Motor neuron (in vitro differentiated cells): ENCODE measurements at places on chromosomes 5 and 9.

GRCh38 chr5:78543292-78543691 is 105.3 kb downstream of the LHFPL2 start:
- no peak for ATAC-seq

- no peak for ATAC-seq
These were observed 36.3 kb downstream of the CAPSL start for GRCh38 chr5:35902046-35902672.

DNA sequence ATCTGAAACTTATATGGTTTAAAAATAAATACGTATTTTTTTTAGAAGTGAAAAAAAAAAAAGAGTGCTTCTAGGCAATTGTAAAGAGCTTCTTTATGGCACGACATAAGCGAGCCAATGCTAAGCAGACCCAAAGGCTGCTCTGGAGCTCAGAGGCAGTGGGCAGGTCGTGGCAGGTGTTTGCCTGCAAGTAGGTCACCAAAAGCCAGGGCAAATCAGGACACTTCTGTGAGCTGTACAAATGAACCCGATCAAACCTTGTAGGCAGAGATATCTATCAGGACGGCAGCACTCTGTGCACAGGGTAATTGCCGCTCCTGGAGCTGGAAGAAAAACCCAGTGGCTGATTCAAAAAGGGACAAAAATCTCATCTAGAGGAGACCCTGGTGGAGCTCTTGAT is 75.9 kb downstream of the IRX2 start:
- ATAC-seq, result no peak

DNA sequence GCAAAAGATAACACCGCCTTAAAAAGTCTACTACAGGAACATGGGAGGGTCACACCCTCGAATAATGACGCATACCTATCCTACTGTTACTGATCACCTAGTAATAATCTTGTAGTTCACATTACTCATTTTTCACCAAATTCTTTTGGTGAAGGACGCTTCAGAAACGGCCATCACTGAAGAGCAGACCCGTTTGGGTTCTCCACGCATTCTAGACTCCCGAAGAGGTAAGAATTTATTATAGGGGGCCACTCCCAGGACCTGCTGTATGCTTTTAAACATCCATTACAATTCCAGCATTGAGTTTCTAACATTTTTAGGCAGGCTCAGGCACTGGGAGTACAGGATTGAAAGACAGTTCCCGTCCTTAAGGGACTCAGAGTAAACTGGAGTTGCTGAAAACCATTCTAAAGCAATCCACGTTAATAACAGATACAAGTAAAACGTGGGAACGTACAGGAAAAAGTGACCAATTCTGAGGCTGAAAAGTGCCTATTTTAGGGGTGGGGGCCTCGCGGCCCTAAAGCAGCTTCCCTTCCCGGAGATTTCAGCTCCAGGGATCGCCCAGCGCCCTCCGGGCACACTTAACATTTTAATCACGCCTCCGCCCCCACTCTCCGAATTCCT is at the start of gene FER:
Gene FER, plus strand, starts transcription at position 124 of the 627 bp plus-strand sequence. CDS start 50,286 bp downstream, outside the sequence.
- ATAC-seq, result no peak

- ATAC-seq, result no peak
These were observed 6.3 kb downstream of the PLAA start for GRCh38 chr9:26940779-26941178.

- no peak for ATAC-seq
These were observed 182.8 kb downstream of the SPOCK1 start for GRCh38 chr5:137316346-137316736.

DNA sequence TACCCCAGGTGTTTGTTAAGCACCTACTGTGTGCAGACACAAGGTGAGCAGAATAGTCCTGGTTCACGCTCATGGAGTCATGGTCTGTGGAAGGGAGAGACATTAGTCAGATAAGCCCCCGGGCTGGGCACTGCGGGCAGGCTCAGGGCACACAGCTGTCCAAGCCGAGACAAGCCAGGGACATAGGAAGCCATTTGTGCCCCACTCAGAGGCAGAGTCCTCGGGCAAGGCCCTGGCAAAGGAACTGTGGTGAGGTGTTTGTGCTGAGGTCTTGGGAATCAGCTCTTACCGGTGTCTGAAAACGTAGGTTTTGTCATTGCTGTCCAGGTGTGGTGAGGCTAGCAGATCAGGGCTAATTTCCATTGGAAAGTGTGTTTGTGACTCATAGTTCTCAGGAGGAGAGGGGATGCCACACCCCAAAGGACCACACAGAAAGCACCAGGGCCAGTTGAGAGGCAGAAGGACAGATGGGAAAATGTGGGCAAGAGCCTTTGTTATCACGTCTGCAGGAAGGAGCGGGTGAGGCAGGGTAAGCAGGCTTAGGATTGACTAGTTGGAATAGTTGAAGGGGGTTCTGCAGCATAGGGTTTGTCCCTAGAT is 46.1 kb upstream of the NEURL1B start:
- ATAC-seq, result no peak

- no peak for ATAC-seq
These were observed 221.3 kb upstream of the FTMT start for GRCh38 chr5:121630402-121630801.

DNA sequence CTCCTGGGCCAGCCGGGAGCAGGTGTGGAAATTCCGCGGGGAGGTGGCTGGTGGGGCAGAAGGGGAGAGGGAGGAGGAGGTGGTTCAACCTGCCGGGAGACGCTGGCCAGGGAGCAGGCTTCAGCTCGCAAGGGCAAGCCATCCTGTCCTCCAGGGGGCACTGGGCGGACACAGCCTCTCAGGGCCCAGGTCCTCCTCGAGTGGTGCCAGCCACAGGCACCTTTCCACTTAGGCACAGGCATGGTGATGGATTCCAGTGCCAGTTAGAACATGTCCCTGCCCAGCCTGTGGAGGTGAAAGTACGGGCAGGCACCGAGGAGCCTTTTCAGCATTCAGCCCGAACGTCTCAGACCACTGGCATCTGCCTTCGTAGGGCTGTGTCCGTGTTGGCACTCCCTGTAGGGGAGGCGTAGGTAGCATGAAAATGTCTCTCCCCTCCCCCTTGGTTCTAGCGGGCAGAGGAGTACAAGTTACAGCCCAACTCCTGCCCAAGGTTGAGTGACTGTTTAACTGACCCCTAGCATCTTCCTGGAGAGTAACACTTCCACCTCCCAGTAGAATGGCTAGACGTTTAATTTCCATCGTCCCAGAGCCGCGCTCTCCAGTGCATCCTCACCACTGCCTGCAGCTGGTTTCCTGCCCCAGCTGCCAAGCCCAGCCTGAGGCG is 48.9 kb downstream of the DAB2IP start:
- ATAC-seq, result peak; percentile 21

DNA sequence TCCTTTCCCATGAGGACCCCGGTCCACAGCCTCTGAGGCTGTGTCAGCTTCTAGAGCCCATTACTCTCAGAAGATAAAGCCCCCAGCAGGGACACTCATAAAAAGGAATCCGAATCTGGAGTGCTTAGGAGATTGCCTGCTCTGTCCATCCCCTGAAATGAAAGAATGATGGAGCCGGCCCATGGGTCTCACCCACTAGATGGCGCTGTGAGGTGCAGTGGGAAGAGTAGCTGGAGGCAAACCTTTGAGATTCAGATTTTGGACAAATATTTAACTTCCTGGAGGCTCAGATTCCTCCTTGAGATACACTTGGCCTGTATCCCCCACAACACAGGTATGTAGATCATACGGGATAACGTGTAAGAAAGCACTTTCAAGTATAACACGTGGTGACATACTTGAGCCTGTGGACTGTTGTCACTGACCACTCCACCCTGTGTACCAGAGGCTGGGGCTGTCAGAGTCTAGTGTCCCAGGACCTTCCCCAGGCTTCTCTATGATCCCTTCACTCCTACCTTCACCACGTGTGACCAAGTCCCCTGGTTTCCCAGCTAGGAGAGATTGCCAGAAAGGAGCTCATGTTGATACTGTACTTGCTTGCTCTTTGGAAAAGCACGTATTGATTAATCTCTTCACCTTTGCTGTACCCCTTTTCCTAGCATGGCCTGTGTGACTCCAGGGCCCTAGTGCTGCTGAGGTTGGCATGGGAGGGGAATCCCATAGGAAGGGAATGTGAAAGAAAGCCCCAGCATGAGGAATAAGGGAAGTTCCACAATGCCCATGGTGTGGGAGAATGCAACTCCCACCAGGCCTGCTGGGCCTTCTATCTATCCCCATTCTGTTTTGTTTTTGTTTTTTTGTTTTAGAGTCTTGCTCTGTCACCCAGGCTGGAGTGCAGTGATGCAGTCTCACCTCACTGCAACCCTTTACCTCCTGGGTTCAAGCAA is 32.1 kb downstream of the TRMO start:
- peak; percentile 66 for ATAC-seq

DNA sequence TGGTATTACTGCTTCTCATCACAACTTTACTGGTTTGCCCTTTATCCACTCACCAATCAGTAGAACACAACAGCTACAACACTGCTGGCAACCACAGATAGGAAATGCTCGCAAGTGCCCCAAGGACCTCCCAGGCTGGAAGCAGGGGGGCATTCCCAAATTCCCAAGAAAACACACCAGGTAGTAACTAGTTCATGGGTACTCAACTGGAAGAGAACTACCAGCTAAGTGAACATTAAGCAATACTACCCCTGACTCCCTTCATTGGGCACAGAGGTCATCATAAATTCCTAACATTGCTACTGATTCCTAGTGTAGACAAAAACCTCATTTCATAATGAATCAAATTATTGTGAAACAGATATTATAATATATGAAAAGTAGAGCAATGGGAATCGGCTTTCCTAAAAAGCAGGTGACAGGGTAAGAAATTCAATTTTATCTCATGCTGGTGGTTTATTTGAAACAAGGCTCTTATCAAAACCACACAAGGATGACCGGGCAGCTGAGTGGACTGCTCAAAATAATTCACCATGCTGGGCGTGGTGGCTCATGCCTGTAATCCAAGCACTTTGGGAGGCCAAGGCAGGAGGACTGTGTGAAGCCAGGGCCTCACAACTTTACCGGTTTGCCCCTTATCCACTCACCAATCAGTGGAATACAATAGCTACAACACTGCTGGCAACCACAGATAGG is 81.6 kb downstream of the TLE1 start:
- ATAC-seq, result no peak

GRCh38 chr9:38026021-38026809 is 42.8 kb downstream of the SHB start:
- peak; percentile 67 for ATAC-seq

DNA sequence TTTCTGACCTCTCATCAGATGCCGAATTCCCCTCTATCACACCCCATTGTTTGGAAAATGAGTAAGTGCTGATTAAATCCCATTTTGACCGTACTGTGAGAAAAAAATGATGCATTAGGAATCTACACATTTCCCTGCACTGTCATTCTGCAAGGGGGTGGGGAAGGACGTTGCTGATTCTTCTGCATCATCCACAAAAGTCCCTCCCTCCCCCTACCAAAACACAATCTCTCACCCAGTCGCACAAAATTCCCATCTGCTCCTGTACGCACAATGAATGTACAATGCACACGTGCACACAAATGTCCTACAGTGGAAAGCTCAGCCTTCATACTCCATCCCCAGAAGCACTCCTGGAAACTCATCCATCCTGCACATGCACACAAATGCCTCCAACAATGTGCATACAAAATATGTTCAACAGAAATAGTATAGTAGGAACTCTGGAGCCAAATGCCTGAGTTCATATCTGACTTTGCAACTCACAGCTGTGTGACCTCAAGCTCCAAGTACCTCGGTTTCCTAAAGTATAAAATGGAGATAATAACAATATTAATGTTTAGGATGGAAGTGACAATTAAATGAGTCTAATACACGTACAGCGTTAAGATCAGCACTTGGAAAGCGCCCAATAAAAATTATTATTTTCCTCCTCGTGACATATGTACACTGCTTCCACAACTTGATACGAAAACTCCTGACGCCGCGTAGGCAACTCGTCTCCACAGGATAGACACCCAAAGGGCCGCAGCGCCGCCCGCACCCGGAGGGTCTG is 809 bp downstream of the TNIP1 start:
- no peak for ATAC-seq

DNA sequence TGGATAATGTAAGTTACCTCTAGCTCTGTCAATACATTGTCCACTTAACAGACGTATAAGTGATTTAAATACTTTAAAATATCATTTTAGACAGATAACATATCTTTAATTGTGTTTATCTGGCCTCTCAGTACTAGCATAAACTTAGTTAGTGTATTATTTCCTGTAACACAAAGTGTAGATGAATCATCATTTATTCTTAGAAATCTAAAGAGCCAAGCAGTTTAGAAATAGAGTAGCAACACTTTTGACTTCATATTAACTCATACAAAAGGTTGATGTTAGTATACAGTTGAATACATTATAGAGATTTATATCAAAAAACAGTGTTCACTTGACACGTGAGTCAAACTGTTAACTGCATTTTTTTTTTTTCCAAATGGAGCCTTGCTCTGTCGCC is 18.0 kb downstream of the NCBP1 start:
- no peak for ATAC-seq

- no peak for ATAC-seq
These were observed 187.7 kb downstream of the PIK3R1 start for GRCh38 chr5:68403301-68403700.

GRCh38 chr9:122015170-122015821 is 77.8 kb downstream of the TTLL11 start:
- no peak for ATAC-seq

GRCh38 chr5:142013734-142014521 is 1.1 kb upstream of the GNPDA1 start:
- peak; percentile 38 for ATAC-seq

DNA sequence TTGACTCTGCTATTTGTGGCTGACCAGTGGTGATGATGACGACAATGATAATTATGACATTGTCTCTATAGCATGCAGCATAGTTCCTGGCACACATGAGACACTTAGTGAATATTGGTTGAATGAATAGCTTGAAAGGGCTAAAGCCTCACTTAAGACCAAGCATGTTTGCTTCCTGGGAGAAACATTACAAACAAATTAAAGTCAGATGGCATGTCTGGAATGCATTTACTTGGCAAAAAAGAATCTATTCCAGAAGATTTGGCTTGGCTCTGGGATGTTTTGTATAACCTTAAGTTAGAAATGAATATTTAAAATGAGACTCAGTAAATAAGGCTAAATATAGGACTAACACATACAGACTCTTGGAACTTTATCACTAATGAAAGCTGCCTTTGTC is 21.6 kb downstream of the GAS1 start:
- ATAC-seq, result peak; percentile 52
